Amniotic stem cell (primary cell): ENCODE measurements at places on chromosomes 3 and 15.

DNA sequence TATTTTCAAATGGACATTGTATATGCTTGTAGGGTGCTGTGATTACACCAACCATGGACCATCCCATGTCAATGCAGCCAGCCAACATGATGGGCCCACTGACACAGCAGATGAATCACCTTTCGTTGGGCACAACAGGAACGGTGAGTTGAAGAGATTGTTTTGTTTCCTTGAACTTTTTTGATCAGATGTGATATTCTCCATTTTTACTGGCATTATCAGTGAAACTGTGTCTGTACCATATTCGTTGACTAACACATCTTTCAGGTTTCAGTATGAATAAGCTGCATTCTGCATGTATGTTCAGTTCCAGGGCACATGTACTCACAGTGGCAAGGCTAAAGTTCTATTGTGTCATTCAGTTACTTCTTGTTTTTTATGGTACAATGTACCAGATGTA is 655.2 kb downstream of the RBMS3 start:
- DNase-seq, result no peak

- no peak for DNase-seq
Observed at GRCh38 chr15:55106155-55106554, 90.6 kb downstream of the RSL24D1 start.

DNA sequence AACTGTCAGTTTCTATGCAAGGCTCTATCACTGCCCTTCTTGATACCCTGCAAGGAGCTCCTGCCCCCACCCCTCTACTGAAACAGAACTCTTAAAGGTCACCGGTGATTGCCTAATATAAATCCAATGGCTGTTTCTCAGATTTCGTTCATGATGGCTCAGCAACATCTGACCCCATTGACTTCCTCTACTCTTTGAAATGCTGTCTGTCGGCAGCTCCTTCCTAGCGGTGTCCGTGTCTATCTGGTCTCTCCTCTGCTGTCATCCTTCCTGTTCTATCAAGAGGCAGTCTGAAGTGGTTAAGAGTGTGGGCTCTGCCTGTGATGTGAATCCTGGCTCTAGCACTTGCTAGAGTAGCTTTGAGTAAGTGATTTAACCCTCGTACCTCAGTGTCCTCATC is 5.5 kb downstream of the TMEM266 start:
- no peak for DNase-seq

DNA sequence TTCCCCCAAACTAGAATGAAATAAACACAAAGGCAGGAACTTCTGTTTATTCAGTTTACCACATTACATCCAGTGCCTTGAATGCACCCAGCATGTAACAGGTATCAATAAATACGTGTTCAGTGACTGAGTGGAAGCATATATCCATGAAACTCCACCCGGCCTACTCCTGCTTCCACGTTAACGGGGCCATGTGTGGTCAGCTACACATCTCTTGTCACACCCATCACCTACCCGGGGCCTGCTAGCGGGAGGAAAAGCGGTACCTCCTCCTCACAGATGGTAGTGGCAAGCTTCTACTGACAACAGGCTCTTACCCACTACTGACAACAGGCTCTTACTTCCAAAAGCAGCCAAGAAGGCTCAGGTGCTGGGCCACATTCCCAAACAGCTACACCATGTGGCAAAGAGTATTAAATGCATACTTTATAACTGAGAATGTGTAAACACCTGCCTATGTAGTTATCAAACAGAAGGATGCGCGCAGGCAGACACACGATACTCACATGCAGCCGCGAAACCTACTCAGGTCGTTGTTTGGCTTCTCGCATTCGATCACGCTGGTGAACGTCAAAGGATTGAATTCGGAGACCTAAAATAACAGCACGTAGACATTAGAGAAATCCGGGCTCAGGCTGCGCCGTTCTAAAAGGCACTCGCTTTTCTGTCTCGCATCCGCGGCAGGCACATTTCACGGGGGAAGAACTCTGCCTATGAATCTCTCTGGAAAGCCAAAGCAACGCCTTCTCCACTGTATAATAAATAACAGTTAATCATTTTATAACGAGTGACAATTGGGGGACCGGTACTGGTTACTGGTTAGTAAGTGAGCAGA is 127.4 kb downstream of the ATP10A start:
- no peak for DNase-seq

DNA sequence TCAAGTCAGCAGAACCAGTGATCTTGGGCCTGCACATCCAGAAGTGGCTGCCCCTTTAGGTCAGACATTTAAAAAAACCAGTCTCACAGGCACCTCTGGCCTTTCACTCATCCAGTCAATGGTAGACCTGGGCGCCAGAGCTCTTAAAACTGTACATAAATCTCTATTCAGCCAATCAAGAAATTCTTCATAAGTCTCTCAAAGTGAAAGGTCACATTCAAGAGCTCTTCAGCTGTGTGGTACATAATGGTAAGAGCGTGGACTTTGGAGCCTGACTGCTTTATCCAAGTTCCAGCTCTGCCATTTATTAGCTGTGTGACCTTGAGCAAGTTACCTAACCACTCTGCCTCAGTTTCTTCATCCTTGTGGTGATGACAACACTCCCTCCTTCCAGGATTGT is 22.3 kb upstream of the MORF4L1 start:
- no peak for DNase-seq

DNA sequence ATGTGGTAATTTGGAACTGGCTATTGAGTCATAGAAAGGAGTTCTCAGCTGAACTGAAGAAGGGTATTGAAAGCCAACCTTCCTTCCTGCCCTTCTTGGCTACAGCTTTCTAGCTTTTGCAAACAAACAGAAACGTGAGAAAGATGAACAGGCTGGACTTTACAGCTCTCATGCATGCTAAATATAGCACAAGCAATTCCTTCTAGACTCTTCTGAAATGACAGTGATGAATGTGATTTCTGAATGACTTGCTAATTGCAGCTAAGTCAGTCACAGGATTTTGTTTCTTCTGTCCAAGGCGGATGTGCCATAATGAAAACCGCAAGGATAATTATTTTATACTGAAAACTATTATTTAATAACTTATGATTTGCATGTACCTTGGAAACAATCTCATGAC is 36.3 kb downstream of the BCHE start:
- DNase-seq, result no peak

DNA sequence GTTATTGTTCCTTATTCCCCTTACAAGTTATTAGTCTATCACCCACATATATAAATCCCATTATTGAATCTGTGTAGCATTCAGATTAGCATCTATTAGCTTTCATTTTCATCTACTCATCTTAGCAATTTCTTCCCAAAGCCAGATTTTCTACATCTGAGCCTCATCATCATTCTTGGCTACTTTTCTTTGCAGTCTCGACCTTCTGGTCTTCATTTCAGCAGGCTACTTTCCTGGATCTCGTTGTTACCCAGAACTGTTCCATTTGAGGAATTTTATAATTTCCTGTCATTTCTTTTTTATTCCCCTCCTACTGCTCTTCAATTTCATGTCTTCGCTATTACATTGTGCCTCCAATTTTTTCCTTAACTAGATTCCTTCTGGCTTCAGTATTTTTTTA is 51.8 kb downstream of the SPRED1 start:
- no peak for DNase-seq

DNA sequence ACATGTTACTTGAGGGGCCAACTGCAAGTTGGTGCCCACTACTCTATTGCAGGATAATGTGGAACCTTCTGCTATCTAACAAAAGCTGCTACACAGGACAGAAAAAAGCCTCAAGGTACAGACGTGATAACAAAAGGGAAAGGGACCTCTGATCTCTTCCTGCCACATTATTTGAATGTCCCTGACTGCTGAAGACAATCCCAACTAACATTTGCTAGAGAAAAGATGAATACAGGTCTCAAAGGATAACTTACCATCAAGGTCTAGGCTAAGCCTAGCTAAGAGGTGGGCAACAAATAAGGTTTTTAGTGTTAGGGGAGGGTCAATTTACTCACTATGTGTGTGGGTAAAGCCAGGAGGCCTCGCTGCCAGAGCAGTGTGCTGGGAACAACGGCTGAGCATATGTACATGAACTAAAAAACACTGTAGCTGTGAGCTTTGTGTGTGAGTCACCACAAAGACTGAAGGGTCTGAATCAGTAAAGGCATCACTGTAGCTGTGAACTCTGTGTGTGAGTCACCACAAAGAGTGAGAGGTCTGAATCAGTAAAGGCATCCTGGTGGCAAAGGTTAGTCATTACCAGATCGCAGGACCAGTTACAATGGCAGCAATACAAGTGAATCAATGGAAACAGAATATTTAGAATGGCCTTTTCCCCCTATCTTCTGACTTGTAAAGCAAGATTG is 111.7 kb downstream of the LMLN start:
- DNase-seq, result no peak

DNA sequence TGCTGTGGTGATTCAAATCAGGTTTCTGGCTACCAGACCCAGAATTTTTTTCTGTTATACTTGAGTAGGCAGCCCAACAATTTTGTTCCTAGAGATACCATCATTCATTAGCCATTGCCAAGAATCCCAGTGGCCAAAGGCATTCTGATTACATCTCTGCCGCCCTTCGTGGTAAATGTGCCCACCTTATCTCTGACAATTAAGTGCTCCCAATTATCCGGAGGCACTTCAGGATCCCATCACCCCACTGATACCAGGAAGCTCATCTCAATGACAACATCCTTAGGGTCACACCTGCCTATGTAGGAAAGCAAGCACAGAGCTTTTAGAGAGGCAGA is 43.2 kb upstream of the RPL35A start:
- DNase-seq, result no peak

DNA sequence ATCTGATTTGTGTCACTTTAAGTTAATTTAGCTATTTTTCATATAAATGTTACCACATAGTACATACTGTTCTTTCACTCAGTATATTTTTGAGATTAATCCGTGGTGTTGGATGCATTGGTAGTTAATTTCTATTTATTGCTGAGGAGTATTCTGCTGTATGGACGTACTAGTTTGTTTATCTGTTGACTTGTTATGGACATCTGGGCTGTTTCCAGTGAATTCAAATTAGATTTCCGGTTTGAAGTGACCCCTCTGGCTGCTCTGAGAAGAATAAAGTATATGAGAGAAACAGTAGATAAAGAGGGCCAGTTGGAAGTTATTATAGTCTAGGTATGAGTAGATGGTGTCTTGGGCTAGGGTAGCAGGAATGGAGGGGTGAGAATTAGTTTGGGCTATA is 15.6 kb downstream of the KAT2B start:
- DNase-seq, result no peak

DNA sequence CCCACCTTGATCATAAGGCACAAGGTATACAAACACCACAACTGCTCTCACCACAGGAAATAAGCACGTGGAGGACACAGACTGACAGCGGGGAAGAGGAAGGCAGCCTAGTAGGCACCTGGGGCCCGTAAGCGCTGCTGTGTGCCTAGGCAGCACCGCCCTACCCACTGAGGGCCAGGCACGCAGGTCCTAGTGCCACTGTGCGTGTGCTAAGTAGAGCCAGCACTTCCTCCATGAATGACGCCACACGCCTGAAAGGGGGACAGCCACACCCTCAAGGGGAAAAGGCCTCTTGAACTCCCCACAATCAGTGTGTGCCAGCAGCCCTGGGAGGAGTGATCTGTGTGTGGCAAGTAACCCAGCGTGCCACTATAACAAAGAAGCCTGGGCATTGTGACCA is 73.0 kb downstream of the ATP1B3 start:
- DNase-seq, result no peak

- DNase-seq, result no peak
Observed at GRCh38 chr15:88699861-88700260, 61.0 kb downstream of the ISG20 start.

DNA sequence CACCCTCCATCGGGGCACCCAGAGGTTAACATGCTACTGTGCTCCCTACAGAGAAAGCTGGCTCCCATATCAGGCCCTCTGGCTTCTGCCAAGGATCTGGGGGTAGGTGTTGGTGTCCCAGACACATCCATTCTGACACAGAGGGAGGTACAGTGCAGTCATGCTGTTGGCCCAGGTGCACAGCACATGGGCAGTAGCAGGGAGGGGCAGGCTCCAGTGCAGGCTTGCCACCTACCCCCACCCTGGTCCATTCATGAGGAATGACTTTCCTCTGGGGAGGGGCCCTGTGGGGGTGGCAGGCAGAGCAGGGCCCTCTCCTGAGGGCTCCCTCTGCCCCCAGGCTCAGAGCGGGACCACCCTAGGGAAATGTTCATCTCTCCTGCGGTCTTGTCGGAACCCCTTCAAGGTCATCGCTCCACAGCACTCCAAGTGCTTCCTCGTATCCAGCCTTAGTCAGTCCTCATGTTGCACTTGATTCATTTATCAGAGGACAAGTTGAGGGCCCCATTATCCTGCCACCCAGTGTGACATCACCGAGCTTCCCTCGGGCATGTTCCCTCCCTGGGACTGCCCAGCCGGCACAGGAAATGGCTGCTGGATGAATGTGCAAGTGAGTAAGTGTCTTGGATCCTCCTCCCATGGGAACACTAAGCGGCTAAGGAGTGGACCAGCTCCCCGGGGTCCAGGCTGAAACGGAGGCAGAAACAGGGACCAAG is 10.0 kb downstream of the DUSP7 start:
- peak; percentile 96 for DNase-seq

DNA sequence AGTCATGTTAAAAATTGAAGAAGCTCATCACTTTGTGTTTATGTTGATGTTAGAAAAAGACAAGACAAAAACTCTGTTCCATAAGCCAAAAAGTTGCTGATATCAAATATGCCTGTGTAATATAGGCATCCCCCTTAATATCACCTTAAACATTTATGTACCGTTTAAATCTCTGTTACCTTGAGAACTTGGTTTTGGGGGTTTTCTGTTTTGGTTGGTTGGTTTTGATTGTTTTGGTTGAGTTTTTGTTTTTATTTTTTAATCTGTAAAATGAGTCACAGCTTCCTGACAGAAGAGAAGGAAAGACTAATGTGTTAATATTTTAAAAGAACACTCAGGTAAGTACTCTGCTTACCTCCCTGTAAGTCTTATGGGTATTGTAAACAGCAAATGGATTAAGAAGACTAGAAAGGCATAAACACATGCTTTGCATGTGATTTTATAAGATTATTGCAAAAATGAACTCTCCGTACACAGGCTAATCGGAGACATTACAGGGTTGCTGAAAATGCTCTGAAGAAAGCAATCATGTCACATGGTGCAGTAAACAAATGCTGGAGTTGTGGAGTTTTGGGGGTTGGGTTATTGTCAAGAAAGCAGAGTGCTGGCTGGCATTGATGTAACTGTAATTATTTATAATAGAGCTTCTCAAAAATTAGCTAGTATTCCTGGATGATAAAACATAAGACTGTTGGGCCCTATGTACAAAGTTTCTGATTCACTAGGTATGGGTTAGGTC is 69.5 kb upstream of the MBNL1 start:
- no peak for DNase-seq

DNA sequence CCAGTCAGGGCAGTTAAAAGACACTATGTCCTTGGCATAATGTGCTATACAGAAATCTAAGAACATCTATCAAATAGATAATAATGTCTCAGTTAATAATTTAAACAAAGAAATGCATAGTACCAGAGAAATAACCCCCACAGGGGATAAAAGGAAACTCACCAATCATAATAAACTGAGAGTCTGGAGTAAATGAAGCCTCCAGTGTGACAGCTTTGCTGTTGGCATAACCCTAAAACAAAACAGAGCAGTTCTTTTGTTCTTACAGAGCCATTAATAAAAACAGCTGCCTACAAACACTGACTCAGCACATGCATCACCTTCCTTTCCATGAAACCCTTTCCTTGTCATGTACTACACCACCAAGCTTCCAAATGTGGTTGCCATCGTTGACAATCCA is 13.5 kb downstream of the PPM1M start:
- no peak for DNase-seq
